T47D (cell line): ENCODE measurements at places on chromosomes 4 and X.

DNA sequence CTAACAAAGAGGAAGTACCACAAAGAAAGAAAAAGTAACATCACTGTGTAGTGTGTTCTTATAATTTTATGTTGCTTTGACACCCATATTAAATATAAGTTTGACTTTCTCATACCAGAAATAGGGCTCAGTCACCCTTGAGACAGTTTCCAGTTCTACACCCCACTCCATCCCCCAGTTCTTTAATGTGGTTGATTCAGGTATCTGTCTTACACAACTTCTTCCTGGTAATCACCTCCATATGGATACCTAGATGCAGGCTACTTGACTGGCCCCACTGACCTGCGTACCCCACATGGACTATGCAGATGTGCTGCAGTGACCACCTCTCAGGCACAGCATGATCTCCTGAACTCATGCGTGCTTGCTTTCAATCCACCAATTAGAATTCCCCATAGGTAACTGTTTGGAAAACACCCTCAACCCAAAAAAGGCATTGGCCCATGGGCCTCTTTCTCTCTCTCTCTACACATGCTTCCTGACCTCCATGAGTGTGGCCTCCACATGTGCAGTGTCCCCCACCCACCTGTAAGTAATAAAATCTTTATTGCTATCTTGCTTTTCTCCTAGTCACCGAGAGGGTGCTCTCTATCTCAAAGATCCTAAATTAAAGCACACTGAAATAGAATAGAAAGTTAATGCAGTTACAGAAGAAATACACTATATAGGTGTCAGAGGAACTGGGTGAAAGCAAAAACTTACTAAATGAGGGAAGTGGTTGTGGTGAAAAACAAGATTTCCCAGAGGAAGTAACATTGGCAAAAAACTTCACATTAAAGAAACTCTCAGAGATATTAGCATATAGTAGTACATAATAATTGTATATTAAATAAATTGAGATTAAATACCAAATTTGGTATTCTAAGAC lies 98.4 kb downstream of the ZAR1 start:
- no peak for DNase-seq

GRCh38 chrX:40821780-40822179 lies 86.4 kb upstream of the MED14 start:
- no peak for DNase-seq

GRCh38 chrX:2767631-2768455 lies 16.0 kb downstream of the XG start:
- DNase-seq: no peak

GRCh38 chr4:138864961-138865720 lies 150.4 kb upstream of the NOCT start:
- DNase-seq: no peak

- DNase-seq: no peak
Observed at GRCh38 chr4:118740869-118741268, 55.7 kb downstream of the METTL14 start.

DNA sequence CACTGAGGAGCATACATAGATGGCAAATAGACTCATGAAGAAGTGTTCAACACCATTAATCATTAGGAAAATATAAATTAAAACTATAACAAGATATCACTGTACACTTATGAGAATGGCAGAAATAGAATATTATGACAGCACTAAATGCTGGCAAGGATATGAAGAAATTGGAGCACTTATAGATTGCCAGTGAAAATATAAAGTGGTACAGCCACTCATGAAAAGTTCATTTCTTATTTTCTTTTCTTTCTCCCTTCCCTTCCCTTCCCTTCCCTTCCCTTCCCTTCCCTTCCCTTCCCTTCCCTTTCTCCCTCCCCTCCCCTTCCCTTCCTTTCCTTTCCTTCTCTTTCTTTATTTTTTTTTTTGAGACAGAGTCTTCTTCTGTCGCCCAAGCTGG lies 53.7 kb downstream of the ANKRD50 start:
- DNase-seq: no peak

- DNase-seq: no peak
Observed at GRCh38 chr4:11004818-11005217, 320.2 kb upstream of the CLNK start.

GRCh38 chr4:176319151-176319703 lies 539 bp upstream of the SPCS3 start:
- DNase-seq: no peak

DNA sequence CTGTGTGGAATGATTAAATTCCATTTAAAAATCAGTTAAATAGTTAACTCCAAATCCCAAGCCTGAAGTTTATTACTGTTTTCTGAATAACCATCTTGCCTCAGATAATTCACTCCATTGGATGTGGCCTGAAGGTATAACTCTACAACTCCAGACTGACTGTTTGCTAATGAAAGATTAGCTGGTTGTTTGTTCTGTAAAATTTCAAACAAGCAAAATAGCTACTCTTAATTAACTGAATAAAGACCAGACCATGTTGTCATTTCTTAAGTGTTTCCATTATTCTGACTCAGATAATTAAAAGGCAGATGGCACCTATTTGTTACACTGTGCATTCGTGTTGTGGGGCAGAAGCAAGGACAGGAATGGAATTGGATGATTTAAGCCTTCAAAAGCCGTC lies 78.5 kb upstream of the DDIT4L start:
- DNase-seq: no peak

DNA sequence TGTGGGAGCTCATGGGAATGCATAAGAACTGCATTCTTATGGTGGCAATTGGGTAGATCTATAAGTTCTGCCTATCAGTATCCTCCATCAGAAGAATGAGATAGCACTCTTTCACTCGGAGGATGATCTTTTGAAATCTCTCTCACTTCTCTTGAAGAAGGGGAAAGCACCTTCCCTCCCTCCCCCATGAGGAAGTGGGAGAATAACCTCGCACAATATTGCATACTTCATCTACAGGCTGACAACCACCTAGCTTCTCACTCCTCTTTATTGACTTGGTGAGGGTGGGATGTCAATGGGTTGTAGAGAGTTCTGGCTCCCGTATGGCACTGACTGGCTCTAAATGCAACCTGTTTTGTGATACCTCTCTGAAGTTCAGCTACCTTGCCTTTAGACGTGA lies 146.7 kb upstream of the SPOCK3 start:
- no peak for DNase-seq

DNA sequence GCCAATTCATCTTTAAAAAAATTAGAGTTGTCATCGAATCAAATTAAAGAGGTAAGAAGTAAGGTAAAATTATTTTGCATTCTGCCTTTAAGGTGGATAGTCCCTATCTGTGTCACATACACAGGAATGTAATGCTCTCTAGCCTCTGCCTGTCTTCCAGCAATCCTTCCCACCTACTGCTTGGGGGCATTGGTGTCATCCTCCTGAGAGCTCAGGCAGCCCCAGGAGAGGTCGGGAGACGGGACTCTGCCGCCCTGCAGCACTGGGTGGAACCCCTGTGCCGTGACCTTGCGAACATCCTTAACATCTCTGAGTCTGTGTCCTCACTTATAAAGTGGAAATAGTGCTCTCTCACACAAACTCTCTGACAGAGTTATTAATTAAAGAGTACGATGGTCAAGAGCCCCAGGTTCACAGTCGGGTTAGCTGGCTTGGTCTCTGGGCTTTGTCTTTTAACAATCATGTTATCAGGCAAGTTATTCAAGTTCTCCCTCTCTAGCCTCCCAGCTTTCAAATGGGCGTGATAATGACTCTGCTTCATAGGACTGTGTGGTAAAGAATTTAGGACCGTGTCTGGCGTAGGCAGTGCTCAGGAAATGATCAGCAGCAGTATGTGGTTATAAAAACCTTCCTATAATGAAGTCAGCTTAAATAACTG lies 10.2 kb downstream of the TLR3 start:
- no peak for DNase-seq

DNA sequence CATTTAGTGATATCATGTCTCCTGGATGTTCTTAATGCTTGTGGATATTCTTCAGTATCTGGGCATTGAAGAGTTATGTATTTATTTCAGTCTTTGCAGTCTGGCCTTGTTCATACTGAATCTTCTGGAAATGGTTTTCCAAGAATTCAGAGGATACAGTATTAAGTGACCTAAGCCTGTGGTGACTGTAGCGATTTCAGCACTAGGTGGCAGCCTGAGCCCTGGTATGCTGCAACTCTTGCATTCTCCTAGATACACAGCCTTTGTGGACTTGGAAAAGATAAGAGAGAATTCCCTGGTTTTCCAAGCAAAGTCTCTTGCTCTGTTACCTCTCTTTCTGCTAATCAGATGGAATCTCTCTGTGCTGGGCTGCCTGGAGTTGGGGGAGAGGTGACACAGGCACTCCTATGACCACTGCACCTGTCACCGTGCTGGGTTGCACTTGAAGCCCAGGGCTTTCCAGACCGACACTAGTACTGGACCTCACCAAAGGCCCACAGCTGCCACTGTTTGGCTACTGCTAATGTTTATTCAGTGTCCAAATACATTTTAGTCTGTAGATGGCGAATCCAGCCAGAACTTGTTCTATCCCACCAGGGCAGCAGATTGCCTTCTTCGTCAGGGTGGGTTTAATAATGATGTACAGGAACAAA lies 19.3 kb upstream of the SPIN2A start:
- DNase-seq: peak; percentile 18

DNA sequence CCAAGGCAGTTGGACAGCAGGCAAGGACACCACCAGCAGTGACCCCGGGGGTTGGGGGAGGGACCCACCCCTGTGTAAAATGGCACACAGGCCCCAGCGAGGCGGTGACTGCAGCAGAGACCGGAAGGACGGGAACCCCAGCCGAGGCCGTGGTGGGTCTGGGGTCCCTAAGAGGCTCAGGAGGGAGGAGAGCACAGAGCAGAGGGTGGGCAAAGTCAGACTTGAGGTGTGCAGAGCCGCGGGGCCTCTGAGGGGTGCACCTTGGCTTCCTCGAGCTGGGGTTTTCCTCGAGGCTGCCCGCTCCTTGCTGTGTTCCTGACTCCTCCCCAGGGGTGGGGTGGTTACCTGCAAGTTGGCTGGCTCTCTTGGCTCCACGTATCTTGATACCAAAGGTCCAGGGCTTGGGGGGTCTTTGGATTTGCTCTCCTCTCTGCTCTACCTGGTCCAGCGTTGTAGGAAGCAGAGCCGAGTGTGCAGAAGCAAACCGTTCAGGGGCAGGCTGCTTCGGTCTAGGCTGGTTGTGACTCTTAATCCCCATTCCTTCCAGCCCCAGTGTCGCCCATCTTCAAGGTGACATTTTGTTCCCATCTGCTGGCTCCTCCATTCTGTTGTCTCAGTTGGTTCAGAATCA lies 37.9 kb upstream of the SORCS2 start:
- no peak for DNase-seq

DNA sequence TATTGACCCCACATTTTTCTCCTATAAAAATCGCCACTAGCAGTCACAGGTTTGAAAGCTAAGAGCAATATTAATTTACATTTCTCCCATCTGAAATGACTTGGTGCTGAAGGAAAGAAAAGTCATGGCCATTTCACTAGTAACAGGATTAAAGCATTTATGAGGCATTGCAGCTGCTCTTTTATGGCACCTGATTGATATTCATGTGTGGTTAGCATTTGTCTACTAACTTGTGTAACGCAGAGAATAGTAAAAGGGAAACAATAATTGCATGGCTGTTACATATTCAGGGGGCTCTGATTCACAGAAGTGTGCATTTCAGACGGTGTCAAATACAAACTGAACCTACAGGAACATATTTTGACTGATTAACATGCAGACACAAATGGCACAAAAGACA lies 5.2 kb downstream of the PCDH19 start:
- no peak for DNase-seq

DNA sequence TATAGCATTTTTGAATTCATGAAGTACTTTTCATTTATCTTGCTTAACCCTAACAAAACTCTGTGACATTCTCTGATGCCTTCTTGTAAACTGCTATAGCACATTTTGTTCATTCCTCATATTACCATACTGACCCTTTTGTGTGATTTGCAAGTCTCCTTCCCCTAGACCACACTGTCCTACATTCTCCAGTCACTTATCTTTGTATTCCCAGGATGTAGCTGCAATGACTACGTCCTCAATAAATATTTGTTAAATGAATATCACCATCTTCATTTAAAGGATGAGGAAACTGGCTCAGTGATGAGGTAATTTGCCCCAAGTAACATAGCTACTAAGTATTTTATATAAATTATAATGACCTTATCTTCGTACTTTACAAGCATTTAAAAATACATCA lies 11.9 kb downstream of the HUWE1 start:
- DNase-seq: no peak

- DNase-seq: no peak
Observed at GRCh38 chrX:6149060-6149872, 79.4 kb downstream of the NLGN4X start.

DNA sequence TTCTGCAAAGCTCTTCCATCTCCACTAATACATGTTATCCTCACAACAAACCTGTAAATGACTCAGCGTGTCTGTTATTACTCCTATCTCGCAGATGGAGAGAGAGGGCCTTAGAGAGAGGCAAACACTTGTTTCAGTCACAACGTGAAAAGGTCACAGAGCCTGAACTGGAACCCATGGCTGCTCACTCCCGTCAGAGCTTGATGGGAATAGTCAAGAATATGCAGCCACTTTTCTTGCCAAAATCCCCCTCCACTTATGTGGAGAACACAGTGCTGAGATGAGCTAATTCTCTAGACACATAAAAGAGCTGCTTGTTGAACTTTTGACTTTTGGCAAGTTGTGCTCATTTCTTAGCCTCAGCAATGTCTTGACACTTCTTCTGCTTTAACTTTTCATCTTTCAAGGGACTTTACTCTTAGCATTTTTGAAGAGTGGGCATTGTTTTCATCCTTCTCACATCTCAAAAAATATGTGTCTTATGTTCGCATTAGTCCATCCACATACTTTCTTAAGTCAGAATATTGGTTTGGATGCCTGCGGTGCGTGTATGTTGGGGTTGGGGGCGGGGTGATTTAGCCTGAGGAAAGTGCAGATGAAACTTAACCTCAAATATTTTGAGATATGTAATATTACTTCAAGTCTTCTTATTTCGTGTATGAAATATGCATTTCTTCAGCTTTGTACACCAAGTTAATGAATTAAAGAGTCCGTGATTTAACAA lies 69.2 kb downstream of the SYNPO2 start:
- DNase-seq: no peak

GRCh38 chrX:132092439-132093065 lies 35.3 kb downstream of the FRMD7 start:
- DNase-seq: peak; percentile 77

GRCh38 chr4:152962150-152962549 lies 26.0 kb downstream of the FHDC1 start:
- no peak for DNase-seq

GRCh38 chr4:151176685-151177084 lies 77.3 kb downstream of the RPS3A start:
- DNase-seq: no peak

GRCh38 chr4:40991908-40992307 lies 222.4 kb downstream of the APBB2 start:
- no peak for DNase-seq

DNA sequence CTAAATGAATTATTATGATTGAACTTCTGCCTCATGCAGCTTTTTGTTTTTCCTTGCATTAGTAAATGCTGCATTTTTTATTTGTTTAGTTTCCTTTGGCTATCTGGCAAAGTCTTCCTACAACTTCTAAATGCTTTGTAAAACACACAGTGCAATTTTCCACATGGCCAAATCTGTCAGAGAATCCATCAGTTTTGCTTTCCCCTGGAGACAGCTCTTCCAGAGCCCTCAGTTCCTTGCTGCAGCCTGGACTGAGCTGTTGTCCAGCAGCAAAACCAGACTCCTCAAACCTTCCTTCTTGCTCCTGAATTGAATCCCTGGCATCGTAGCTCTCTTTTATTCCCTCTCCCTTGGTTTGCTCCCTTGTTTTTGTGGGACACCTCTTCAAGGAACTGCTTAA lies 42.6 kb downstream of the MED28 start:
- DNase-seq: no peak
